ENCODE measurements at places on chromosomes 1 and 21. TPM values are rescaled to one million over a fixed set of nuclear protein-coding genes. Genes with fewer than 3 reads are reported as not detected.

The TMEM9 gene
- total RNA-seq = 475 TPM

GRCh38 chr1:239139801-239140200 lies 246.6 kb upstream of the CHRM3 start:
- no peak for DNase-seq

DNA sequence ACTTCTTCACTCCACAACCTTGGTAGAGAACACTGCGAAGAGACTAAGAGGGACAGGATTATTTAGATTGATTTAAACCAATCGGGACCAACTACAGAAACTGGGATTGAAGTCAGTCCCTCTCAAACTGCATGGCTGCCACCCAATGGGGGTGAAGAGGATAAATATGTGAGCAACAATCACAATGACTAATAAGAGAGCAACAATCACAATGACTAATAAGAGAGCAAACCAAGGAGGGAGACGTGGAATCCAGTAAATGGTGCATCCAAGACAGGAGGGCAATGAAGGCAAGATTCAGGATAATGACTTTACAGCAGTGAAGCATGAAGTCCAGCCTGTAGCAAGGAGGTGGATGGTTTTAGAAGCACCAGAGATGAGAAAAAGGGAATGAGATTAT lies 322.8 kb downstream of the TTLL7 start:
- DNase-seq = no peak

The CD52 gene
- not detected for total RNA-seq

DNA sequence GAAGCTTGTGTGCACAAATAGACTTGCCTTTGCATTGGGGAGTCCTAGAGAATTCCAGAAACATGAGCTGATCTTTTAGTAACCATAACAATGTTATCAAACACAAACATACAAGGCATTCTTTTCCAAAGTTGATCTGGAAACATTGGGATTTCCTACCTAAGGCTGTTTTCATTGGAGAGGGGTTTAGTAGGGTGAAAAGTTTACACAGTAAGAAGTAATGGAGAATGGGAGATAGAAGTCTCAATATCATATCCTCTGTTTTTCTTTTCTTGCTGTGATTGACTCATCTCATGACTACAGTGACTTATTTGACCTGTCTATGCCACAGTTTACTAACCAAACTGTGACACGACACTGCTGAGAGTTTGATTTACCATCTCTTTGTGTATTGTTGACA lies 65.6 kb upstream of the PLA2G4A start:
- DNase-seq = peak; percentile 93

GRCh38 chr1:32954168-32954567 lies 10.4 kb downstream of the RNF19B start:
- DNase-seq = peak; percentile 56

- DNase-seq = no peak
Observed at GRCh38 chr1:2555634-2556276, 416 bp upstream of the TNFRSF14 start.

DNA sequence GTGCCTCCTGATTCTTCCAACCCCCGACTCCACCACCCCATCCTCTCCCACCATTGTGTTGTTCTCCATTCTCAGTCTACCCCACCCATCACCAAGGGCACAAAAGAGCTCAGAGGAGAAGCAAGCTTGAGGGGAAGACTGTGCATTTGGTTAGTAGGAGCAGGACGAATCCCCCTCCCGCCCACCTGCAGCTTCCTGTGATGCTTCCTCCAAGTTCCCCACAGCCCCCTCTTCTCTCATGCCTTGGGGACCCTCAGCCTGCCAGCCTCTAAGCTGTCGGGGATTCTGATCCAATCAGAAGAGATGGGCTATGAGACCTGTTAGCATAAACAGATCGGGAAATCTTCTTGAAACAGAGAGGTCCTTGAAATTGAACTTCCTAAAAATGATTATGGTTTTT lies 22.2 kb upstream of the CAPZB start:
- DNase-seq = no peak

DNA sequence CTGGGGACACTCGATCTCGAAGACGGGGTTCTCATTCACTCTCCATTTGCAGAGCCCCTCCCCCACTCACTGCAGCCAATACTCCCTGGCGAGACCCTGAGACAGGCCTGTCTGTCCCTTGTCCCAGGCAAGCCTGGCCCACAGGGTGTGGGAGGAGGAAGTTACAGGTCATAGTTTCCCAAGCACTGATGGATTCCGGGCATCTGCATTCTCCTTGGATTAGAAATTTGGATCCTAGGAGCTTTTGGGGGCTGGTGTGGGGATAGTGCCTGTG lies 11.3 kb downstream of the WNT3A start:
- DNase-seq = no peak

The C1QB gene
- total RNA-seq = not detected

DNA sequence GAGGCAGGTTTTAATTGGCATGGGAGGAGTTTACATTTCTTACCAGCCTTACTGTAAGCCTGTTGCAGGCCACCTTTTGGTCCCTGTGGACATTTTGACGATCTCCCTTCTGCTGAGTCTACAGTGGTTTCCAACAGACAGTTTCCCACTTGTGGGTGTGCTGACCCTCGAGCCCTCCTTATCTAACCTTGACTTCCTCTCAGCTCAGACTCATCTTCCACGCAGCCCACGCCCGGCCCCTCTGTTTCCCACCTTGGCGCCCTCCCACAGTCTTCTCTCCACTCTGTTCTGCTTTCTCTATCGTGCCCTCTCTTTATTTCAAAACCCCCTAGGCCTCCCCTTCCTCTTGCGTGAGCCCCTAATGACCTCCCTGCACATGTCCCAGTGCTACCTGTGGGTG lies 6.1 kb upstream of the ARL8A start:
- no peak for DNase-seq

The NKAIN1 gene
- total RNA-seq = 0.54 TPM

GRCh38 chr1:65002508-65003315 lies 36.4 kb upstream of the JAK1 start:
- DNase-seq = no peak

- DNase-seq = no peak
Observed at GRCh38 chr1:14242123-14242522, 356.4 kb upstream of the KAZN start.

DNA sequence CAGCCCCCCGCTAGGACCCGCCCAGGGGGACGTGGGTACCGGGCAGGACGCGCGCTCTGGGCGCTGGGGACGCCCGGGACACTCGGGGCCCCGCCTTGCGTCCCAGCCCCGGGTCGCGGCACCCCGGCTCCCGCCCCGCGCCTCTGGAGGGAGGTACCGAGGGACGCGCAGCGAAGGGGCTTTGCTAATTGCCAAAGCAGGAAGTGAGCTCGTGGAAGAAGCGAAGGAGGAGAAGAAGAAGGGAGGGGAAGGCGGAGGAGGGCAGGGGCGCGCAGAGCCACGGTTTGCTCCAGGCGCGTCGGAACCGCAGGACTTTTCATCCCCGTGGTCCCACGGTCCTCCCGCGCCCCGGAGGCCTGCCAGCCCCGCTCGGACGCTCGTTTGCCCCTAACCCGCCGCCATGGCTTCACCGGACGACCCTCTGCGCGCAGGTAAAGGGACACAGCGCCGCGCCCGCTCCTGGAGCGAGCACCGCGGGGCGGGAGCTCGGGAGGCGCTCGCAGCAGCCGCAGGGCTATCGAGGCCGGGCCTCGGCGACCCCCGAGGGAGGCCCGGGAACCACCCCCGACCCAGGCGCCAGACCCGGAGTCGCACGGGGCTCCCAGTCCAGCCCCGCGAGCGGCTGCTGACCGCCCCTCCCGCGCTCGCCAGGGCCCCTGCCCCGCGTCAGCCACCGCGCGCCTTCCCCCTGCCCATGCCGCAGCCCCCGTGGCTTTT lies 1.3 kb downstream of the EDARADD start:
- peak; percentile 9 for DNase-seq

The SPATA45 gene
- not detected for total RNA-seq

DNA sequence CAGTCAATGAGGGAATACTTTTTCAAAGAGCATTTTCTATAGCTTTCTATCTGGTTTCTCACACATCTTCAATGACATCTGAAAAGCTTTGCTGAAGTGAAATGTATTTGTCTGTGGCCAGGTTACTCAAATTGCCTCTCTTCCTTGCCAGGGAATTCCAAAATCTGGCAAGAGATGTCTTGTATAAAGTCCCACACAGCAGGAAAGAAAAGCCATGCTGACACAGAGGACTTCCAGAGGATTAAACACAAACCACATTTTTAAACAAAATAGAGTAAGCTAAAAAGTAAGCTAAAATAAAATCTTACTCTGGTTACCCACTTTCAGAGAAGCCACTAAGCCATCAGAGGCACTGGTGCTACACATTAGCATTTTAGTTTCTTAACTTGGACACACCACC lies 93.1 kb upstream of the BCAR3 start:
- DNase-seq = no peak

DNA sequence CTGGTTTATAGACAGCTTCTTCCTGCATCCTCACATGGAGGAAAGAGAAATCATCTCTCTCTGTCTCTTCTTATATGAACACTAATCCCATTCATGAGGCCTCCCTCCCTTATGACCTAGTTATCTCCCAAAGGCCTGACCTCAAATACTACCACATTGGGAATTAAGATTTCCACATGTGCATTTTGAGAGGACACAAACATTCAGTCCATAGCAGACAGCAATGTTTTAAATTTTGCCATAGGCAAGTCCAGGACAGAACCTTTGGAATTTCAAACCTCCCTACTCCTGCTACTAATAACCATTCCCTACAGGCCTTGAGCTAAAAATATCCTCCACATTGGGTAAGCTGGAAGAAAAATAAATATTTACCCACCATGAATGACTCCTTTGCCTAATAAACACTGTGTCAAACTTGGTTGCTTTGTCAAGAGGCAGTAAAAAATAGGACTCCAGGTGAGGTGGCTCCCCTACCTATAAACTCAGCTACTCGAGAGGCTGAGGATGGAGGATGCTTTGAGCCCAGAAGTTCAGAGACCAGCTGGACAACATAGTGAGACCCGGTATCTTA lies 113.7 kb downstream of the ZNF281 start:
- no peak for DNase-seq

GRCh38 chr1:216916890-216917438 lies 193.7 kb upstream of the ESRRG start:
- DNase-seq = no peak

GRCh38 chr21:33978585-33978984 lies 63.0 kb upstream of the ATP5PO start:
- DNase-seq = no peak

DNA sequence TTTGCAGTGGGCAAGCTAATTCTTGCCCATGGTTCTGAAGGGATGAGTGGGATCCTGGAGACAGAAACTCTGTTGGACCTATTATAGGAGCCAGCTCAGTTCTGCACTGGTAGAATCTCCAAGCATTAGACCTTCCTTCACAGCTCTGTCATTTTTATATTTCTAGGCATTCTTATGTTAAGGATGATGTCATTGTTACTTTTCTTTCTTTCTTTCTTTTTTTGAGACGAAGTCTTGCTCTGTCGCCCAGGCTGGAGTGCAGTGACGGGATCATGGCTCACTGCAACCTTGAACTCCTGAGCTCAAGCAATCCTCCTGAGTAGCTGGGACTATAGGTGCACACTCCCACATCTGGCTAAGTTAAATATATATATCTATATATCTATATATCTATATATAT lies 7.5 kb downstream of the PFKFB2 start:
- no peak for DNase-seq

DNA sequence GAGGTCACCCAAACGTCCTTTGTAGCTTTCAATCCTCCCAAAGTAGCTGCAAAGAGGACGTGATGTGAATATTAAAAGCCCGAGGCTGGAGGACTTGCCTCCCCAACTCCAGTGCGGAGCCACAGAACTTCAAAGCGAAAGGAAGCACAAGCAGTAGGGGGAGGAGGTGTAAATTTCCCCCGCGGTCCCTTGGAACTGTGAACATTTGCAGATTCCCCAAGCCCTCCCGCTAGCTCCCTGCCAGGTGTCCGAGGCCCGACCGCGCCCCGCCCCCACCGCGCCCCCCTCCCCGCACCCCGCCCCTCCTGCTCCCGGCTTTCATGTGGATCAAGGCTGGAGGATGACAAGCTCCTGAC lies 41.5 kb upstream of the HAO2 start:
- no peak for DNase-seq

DNA sequence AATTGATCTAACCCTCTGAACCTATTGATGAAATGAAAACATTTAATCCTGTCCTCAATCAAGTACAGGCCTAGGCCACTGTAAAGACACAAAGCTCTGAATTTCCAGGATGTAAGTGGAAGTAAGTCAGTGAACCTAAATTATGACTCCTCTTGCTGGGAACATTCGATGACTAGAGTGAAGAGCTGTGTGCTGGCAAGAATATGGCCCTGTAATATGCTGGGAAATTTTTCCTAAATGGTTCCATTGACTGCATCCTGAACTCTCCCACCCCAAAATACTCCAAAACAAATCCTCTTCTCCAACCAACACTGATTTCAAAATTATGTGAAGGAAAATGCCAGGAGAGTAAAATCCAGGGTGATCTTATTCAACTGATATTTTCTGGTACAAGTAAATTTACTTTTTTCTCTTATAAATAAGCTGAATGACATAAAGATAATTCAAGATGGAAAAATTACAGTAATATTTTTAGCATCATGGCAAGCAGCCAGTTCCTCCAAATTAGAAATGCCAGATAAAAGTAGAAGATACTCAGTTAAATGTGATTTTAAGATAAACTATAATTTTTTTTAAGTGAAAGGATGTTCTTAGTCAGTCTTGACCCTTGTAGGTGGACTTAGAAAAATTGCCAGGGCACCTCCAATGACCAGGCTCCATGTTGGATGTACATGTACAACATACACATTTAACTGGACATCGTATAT lies 269.4 kb downstream of the PTGER3 start:
- no peak for DNase-seq

- DNase-seq = no peak
Observed at GRCh38 chr1:179663810-179664209, 72.2 kb downstream of the TDRD5 start.

DNA sequence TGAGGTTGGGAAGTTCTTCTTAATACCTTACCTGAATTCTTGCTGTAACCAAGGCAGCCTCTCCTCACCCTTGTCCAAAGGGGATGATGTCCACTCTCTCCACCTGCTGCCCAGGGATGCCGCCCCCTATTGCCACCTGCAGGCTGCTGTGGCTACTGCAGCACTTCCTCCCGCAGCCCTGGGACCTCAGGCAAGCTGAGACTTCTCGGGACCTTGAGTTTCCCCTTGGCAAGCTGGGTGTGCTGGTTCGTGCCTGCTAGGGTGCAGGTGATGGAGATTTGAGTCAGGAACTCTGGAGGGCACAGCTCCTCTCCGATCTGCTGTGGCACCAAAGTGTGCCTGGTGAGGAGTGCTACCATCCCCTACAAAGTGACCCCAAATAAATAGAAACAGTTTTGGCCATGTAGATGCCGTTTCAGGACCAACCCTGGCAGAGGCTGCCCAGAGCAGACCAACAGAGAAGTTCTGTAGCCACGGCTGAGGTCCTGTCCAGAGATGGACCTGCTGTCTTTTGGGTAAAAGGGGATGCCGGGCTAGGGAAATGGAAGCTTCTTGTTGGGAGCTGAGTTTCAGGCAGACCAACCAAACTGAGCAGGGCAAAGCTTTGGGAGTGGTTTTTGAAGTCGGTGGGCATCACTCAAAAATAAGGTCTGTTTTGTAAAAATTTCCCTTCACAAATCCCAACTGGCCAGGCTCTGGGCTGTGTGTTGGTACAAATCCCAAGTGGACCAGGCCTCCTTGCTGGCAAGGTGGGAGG lies 31.7 kb downstream of the RUNX3 start:
- DNase-seq = peak; percentile 12

The ZNF695 gene
- total RNA-seq = not detected

The OR10Z1 gene
- not detected for total RNA-seq

GRCh38 chr1:114234408-114235124 lies 80.9 kb upstream of the SYT6 start:
- no peak for DNase-seq
